ENCODE measurements at places on chromosomes 1 and 21.

GRCh38 chr1:101728029-101728428 is 268.7 kb downstream of the OLFM3 start:
- DNase-seq, result no peak

DNA sequence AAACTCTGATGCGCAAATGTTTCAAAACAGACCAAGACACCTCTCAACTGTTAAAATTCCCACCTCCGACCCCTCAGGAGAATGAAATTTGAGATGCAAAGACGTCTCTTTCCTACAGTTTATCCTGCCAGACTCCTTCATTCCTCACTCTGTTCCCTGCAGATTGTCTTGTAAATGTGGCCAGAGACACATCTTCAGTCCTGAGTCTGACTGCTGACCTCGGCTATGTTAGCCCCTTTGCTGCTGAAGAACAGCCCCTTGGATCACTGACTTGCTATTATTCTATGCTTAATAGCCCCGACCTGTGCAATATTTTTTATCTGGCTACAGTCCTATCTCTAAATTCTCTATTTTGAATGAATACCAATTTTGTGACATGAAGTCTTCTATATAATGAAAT is 16.6 kb upstream of the ESRRG start:
- no peak for DNase-seq

GRCh38 chr1:186143481-186143880 is 231.6 kb downstream of the TPR start:
- DNase-seq, result no peak

- no peak for DNase-seq
These were observed 29.3 kb downstream of the NIBAN1 start for GRCh38 chr1:184945029-184945428.

DNA sequence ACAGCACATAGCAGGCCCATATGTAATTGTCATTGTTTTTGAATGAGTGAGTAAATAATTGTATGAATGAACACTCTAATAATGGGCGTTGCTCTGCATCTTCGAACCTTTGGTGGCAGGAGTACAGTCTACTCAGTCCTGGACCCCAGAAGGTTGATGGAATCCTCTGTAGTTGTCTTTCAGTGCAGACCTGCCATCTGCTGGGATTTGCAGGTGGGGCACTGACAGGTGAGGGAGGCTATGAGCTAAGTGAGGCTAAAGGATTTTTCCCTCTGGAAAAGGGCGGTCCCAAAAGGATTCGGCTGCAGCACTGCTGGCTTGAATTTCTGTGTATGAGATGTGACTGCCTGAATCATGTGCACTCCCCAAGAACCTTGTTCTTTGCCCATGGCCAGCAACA is 53.4 kb downstream of the PLXNA2 start:
- no peak for DNase-seq

DNA sequence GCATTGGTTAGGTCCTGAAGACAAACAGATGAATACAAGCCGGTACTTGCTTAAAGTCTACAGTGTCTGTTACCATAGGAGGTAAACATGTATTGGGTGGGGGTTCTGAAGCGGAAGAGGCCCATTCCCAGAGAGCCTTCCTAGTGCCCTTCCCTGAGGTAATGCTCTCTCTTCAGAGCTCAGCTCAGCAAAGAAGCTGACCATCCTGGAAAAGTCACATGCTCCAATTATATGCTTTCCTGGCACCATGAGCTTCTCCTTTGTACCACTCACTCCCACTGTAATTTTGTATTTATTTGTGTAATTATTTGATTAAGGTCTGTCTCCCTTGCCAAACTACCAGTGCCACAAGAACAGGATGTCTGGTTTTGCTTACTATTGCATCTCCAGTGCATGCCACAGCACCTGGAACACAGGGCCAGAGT is 42.0 kb downstream of the RAB3B start:
- DNase-seq, result no peak

DNA sequence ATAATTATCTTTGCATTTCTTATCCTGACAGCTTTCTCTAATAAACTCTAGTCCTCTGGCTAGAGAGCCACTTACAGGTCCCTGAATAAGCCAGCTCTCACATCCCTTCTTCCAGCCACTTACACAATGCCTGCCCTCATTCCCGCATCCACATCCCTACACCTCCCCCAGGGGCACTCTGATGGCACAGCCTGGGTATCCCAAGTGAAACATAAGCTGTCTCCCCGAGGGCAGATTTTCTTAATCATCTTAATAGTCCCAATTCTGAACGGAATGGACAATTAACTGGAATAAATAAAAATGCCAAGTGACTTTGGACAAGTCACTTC is 4.9 kb downstream of the RHOC start:
- no peak for DNase-seq

GRCh38 chr1:245579881-245580280 is 425.1 kb downstream of the KIF26B start:
- DNase-seq, result no peak

DNA sequence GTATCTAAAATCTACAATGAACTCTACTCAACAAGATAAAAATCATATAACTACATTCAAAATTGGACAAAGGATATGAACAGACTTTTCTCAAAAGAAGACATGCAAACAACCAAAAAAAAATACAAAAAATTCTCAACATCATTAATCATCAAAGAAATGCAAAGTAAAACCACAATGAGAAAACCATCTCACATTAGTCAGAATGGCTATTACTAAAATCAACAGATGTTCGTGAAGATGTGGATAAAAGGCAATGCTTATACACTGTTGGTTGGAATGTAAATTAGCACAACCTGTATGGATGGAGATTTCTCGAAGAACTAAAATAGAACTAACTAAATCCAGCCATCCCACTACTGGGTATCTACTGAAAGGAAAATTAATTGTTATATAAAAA is 1080.8 kb downstream of the AMY1C start:
- DNase-seq, result no peak

- DNase-seq, result no peak
These were observed 48.5 kb downstream of the C8B start for GRCh38 chr1:56917356-56917755.

DNA sequence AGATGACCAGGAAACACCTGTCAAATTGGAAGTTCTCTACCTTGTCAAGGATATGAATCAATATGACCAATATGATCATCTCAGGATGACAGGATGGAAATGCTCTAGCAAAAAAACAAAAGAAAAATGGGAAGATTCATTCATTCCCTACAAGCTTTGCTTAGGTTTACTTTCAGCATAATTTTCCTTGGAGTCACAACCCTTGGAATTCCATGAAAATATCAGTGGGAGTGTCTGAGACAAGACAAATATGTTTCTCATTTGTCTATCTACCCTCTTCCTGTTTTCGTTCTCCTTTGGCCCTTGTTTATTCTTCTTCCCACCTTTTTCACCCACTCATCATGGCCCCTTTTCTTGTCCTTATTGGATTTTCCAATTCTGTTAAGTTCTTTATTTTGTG is 50.6 kb downstream of the COLGALT2 start:
- DNase-seq, result no peak

All from activated T-cell treated with anti-CD3 and anti-CD28 coated beads for 48 hours (primary cell).